ENCODE measurements at places on chromosomes 11 and 22. TPM values are rescaled to one million over a fixed set of nuclear protein-coding genes. Genes with fewer than 3 reads are reported as not detected.

Gene FIBIN
- not detected for total RNA-seq

DNA sequence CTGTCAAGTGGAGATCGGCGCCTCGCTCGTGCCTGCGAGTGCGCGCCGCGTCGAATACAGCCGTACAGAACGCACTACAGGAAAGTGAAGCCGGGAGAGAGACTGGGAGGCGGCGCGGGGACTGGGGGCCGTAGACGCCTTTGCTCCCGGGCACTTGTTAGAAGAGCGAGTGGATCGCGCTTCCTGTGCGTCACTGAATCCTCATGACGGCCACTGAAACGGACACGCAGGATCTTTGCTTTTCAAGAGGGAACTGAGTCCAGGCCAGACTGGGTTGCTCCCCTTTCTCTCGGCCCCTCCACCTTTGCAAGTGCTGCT, 314 bp downstream of the RIC8A start:
- H3K36me3 ChIP-seq, result peaks cover 71% of the 10 kb centered on the region
- H3K27ac ChIP-seq, result peak overlapping the region; percentile 100
- H3K27me3 ChIP-seq, result no peaks in the 10 kb centered on the region
- peak overlapping the region; percentile 98 for H3K4me3 ChIP-seq
- no peak for DNase-seq

- no peaks in the 10 kb centered on the region for H3K36me3 ChIP-seq
- H3K4me1 ChIP-seq, result no peaks in the 10 kb centered on the region
- peaks cover 7% of the 10 kb centered on the region for H3K27me3 ChIP-seq
- DNase-seq, result no peak
- no peak overlapping the region for H3K27ac ChIP-seq
- H3K4me3 ChIP-seq, result no peak overlapping the region
These were observed 23.4 kb upstream of the NECTIN1 start for GRCh38 chr11:119752345-119752871.

Gene CECR2
- total RNA-seq, result 0.14 TPM

Gene CYB561A3
- 34.9 TPM for total RNA-seq

GRCh38 chr11:18754308-18754707, 28.3 kb upstream of the IGSF22 start:
- no peaks in the 10 kb centered on the region for H3K36me3 ChIP-seq
- no peak overlapping the region for H3K4me3 ChIP-seq

GRCh38 chr22:30829901-30830550, 135.4 kb downstream of the OSBP2 start:
- H3K4me3 ChIP-seq, result no peak overlapping the region
- no peaks in the 10 kb centered on the region for H3K36me3 ChIP-seq
- no peak for DNase-seq
- H3K27me3 ChIP-seq, result peaks cover 11% of the 10 kb centered on the region
- H3K4me1 ChIP-seq, result peaks cover 3% of the 10 kb centered on the region

DNA sequence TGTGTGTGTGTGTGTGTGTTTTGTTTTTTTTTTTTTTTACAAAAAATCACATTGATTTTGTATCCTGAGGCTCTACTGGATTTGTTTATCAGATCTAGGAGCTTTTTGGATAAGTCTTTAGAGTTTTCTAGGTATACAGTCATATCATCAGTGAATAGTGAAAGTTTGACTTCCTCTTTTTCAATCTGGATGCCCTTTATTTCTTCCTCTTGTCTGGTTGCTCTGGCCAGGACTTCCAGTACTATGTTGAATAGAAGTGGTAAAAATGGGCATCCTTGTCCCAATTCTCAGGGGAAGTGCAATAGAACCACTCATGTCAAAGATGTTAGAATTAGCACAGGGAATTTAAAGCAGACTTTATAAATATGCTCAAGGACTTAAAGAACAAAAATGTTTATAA, 32.6 kb upstream of the PRDM11 start:
- no peak overlapping the region for H3K27ac ChIP-seq
- H3K36me3 ChIP-seq, result no peaks in the 10 kb centered on the region
- no peak for DNase-seq
- peaks cover 30% of the 10 kb centered on the region for H3K27me3 ChIP-seq

Gene CTSW
- total RNA-seq, result 4.9 TPM

- H3K27ac ChIP-seq, result peak overlapping the region; percentile 12
- H3K27me3 ChIP-seq, result no peaks in the 10 kb centered on the region
These were observed 11.4 kb downstream of the SLC35F2 start for GRCh38 chr11:107847184-107847583.

Gene GPR137
- total RNA-seq, result 45.6 TPM

Gene ARHGAP20
- total RNA-seq, result not detected

DNA sequence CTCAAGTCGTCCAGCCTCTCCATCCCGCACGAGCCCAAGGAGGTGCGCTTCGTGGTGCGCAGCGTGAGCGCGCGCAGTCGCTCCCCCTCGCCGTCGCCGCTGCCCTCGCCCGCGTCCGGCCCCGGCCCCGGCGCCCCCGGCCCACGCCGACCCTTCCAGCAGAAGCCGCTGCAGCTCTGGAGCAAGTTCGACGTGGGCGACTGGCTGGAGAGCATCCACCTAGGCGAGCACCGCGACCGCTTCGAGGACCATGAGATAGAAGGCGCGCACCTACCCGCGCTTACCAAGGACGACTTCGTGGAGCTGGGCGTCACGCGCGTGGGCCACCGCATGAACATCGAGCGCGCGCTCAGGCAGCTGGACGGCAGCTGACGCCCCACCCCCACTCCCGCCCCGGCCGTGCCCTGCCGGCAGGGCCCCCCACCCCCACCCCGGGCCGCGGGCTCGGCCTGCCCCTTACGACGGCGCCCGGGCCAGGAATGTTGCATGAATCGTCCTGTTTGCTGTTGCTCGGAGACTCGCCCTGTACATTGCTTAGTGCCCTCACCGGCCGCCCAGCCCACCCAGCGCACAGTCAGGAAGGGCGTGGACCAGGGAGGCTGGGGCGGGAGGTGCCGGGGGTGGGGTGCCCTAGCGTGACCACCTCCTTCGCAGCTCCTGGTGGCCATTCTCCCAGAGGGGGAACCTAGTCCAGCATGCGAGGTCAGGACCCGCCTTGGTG, 6.9 kb upstream of the ACR start:
- no peaks in the 10 kb centered on the region for H3K27me3 ChIP-seq
- H3K27ac ChIP-seq, result no peak overlapping the region
- no peak for DNase-seq
- no peaks in the 10 kb centered on the region for H3K36me3 ChIP-seq
- no peaks in the 10 kb centered on the region for H3K4me1 ChIP-seq
- no peak overlapping the region for H3K4me3 ChIP-seq

GRCh38 chr11:7512525-7513233, 1.1 kb upstream of the PPFIBP2 start:
- peaks cover 12% of the 10 kb centered on the region for H3K4me1 ChIP-seq
- H3K4me3 ChIP-seq, result peak overlapping the region; percentile 90
- H3K27me3 ChIP-seq, result peaks cover 30% of the 10 kb centered on the region
- peak overlapping the region; percentile 84 for H3K27ac ChIP-seq
- peak; percentile 68 for DNase-seq

DNA sequence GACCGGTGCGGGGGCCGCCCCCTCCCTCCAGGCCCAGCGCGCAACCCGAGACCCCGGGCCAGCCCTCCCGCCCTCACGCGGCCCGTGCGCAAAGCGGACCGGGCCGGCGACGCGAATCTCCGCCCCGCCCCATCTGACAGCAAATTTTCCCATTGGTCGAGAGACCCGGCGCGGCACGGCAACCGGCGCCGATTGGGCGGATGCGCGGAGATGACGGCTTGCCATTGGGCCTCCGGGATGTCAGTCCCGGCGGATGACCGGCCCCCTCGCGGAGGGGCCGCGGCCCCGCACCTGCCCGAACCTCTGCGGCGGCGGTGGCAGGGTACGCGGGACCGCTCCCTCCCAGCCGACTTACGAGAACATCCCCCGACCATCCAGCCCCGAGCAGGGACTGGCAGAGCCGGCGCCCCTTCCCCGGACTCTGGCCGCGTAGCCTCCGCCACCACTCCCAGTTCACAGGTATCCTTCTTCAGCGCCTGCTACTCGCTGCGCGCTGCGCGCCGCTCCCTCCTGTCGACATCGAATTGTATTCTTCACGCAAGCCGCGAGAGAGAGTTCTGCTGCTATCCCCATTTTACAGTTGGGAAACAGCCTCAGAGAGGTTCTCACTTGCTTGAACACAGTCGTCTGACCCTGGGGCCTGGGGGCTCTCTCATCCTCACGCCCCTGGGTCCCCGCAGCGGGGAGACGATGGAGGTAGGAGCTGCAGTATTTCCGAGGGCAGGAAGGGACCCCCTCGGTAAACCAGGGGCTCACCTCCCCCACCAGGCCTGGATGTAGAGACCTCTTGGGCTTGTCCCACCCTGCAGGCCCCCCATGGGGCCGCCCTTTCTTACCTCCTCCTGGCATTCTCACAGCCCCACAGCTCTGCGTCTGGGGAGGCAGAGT, at the start of gene ARVCF:
Gene ARVCF, minus strand, starts transcription at position 90 of the 888 bp plus-strand sequence. CDS start 26,029 bp downstream, outside the sequence.
- H3K27me3 ChIP-seq, result peaks cover 25% of the 10 kb centered on the region
- H3K4me3 ChIP-seq, result peak within 1 kb of the TSS; percentile 89
- DNase-seq, result peak; percentile 98
- H3K4me1 ChIP-seq, result peaks cover 16% of the 10 kb centered on the region
- peaks cover 2% of the 10 kb centered on the region for H3K36me3 ChIP-seq

GRCh38 chr11:110000031-110000502, 93.1 kb upstream of the ZC3H12C start:
- no peaks in the 10 kb centered on the region for H3K36me3 ChIP-seq
- H3K4me1 ChIP-seq, result no peaks in the 10 kb centered on the region
- DNase-seq, result no peak
- no peak overlapping the region for H3K27ac ChIP-seq

DNA sequence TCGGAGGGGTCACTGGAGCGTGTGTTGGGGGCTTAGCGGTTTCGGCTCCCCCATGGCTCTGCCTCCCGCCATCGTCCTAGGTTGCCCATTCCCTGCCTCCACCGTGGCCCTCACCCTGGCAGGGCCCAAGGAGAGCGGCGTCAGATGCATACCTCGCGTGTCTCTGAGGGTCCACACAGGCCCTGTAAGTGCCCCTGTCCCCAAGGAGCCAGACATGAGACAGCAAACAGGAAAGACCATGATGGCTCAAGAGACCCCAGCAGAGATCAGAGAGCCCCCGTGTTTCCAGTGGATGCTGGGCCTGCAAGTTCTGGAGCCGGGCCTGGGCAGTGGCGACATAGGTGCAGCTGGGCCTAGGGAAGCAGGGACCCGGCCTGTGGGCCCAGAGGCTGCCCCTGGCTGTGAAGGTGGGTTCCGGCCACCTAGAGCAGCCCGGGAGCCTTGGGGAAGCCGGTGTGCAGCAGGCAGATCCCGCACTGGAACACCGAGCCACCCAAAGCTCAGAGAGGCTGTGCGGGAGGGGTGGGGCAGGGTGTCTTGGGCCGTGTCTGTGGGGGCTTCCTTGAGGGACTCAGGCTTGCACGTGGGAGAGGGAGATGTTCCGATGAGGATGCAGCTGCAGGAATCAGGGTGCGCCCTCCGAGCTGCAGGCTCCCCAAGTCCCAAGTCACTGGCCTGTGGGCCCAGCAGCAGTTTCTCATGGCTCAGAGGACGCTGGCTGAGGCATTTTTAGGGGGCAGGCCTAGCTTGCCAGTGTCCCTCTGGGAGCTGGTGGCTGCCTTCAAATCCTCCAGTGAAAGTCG, 126.4 kb downstream of the KCNQ1OT1 start:
- H3K27ac ChIP-seq, result no peak overlapping the region
- no peak overlapping the region for H3K4me3 ChIP-seq
- no peaks in the 10 kb centered on the region for H3K4me1 ChIP-seq
- no peaks in the 10 kb centered on the region for H3K36me3 ChIP-seq
- no peaks in the 10 kb centered on the region for H3K27me3 ChIP-seq

DNA sequence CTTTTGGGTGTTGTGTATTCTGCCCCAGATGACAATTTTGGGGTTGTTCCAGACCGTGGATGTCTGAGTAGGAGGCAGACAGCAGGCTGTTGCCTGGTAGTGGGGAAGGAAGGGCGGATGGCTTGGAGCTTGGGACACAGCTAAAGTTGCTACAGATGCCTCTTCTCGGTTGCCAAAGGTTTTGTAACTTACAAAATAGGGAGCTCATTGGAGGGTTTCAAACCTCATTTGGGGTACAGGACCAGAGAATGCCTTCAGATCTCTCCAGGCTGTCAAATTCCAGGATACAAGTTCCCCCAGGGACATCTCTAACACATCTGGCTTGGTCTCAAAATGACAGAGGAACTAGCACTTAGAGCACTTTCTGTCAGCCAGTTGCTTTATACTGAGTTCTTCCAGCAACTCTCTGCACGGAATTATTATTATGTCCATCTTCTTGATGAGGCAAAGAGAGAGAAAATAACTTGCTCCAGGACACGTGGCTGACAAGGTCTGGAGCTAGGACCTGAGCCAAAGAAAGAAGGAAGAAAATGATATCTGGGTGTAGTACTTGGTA, 56.0 kb downstream of the SLC1A2 start:
- peaks cover 5% of the 10 kb centered on the region for H3K4me1 ChIP-seq
- no peaks in the 10 kb centered on the region for H3K36me3 ChIP-seq
- H3K4me3 ChIP-seq, result no peak overlapping the region
- peaks cover 19% of the 10 kb centered on the region for H3K27me3 ChIP-seq

GRCh38 chr11:88666364-88666763, 328.8 kb upstream of the CTSC start:
- H3K4me3 ChIP-seq, result no peak overlapping the region
- no peaks in the 10 kb centered on the region for H3K36me3 ChIP-seq
- no peaks in the 10 kb centered on the region for H3K4me1 ChIP-seq
- H3K27me3 ChIP-seq, result no peaks in the 10 kb centered on the region
- DNase-seq, result no peak

DNA sequence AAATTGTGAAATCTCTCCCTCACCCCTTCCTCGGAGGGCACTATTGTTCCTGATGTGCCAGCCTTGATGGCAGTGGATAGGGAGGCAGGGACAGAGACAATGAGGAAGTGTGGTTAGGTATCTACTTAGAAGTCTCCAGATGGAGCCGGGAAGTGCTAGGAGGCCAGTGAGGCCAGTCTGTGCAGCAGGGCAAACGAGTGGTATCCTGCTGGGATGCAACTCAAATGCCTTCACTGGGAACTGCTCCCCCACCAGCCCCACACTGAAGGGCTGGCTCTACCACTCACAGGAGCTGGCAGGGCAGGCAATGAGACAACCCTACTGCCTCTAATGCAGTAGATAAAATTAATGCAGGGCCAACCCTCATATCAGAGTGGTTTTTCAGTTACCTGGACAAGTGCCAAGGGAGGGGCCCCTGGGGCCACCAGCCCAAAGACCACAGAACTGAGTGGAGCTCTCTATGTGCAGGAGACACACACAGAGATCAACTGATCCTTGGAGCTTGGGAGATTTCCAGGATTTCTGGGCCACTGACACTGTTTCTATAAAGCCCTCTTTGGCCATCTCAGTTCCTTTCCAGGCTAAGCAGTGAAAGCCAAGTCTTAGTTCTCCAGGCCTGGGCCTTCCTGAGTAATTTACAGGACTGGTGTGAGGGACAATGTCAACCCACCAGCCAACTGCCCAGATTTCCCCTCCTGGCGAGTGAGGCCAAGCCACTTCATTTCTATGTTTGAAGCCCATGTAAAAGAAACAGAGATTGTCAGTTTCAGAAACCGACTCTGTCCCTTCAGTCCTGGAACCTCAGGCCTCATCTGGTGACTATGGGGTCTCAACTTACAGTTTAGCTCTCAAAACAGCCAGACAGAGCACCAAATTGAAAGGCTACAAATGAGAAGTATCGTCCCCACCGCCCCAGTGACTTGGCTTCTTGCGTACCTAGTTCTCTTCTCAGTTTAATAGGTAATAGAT, 4.1 kb downstream of the MIF start:
- DNase-seq, result no peak
- peak overlapping the region; percentile 23 for H3K4me3 ChIP-seq
- peaks cover 47% of the 10 kb centered on the region for H3K36me3 ChIP-seq
- H3K4me1 ChIP-seq, result peaks cover 18% of the 10 kb centered on the region
- H3K27ac ChIP-seq, result no peak overlapping the region

Gene SLC37A4
- total RNA-seq, result 31.6 TPM

GRCh38 chr22:39560127-39560526, 10.4 kb upstream of the CACNA1I start:
- H3K4me1 ChIP-seq, result peaks cover 3% of the 10 kb centered on the region
- H3K4me3 ChIP-seq, result no peak overlapping the region
- peaks cover 38% of the 10 kb centered on the region for H3K27me3 ChIP-seq
- H3K36me3 ChIP-seq, result no peaks in the 10 kb centered on the region

- no peak overlapping the region for H3K4me3 ChIP-seq
- H3K27me3 ChIP-seq, result no peaks in the 10 kb centered on the region
- H3K27ac ChIP-seq, result no peak overlapping the region
These were observed 430.2 kb downstream of the DLG2 start for GRCh38 chr11:85196968-85197367.
